ENCODE measurements at places on chromosomes 12 and 14. TPM values are rescaled to one million over a fixed set of nuclear protein-coding genes. Genes with fewer than 3 reads are reported as not detected.

Gene PPP1R3E
- total RNA-seq, result 1.5 TPM

Gene PTPN6
- not detected for total RNA-seq

- no peak for DNase-seq
Measured at GRCh38 chr14:89651805-89652204, 234.8 kb upstream of the FOXN3 start.

- no peak for DNase-seq
Measured at GRCh38 chr14:96627386-96627785, 125.2 kb downstream of the PAPOLA start.

DNA sequence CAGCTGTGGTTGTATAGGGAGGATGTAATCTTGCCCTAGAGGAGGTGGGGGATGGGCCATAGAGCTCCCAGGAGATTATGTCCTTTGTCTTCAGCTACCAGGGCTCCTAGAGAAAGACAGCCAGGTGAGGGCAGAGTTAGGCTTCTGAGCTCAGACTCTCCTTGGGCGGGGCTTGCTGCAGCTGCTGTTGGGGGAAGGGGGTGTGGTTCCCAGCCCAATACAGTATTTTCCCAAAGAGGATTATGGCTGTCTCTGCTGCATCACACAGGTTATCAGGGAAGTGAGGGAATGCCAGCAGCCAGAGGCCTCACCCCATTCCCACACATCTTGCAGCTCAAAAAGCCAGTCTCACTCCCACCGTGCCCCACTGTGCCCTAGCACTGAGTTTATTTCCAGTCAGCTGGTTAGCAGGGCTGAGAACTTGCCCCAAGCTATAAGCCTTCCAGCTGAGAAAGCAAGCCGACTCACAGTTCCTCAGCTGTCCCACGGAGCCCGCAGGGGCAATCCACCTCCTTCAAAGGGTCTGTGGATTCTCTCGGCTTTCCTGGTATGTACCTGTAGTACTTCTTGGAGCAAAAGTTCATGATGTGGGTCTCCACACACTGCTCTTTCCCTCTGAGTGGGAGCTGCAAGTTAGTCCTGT, 217.3 kb upstream of the CPNE8 start:
- DNase-seq, result no peak

DNA sequence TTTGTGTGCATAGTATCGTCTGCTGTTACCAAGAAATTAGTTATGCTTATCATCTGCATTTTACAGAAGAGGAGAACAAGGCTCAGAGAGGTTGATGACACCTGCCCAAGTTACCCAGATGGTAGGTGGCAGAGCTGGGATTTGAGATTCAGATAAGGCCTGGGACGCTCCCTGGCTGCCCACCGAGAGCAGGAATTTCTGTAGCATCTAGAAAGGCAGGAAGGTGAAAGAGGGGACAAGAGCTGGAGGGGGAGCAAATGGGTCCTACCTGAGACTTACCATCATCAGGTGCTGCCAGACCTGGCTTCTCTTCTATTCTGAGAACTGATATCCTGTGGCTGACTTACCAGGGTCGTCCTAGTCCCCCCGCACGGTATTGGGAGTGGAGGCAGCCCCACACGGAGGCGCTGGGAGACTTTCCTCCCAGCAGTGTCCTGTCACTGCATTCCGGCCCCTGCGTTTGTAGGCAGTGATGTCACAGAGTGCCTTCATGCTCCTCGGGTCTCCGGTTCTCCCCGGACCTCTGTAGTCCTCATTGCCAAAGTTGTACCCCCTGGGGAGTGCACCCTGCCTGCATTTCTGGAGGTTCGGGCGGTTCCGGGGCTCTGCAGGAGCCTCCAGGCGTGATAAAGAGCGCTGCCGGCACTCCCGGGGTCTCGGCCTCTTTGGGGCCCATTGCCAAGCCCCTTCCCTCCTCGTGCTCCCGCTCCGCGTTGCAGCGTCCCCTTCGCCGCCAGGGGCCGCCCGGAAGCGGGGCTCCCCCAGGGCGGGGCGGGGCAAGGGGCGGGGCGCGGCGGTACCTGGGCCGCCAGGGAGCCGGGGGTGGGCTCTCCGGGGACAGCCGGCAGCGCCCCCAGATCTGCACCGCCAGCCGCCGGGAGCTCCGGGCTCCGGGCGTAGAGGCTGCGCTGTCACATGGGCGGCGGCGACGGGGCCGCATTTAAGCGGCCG, at the start of gene CABP1:
CABP1 (plus strand) TSS at position 856 of the 951 bp plus-strand sequence; CDS start at position 916, 60 bp downstream.
- DNase-seq, result peak; percentile 39

DNA sequence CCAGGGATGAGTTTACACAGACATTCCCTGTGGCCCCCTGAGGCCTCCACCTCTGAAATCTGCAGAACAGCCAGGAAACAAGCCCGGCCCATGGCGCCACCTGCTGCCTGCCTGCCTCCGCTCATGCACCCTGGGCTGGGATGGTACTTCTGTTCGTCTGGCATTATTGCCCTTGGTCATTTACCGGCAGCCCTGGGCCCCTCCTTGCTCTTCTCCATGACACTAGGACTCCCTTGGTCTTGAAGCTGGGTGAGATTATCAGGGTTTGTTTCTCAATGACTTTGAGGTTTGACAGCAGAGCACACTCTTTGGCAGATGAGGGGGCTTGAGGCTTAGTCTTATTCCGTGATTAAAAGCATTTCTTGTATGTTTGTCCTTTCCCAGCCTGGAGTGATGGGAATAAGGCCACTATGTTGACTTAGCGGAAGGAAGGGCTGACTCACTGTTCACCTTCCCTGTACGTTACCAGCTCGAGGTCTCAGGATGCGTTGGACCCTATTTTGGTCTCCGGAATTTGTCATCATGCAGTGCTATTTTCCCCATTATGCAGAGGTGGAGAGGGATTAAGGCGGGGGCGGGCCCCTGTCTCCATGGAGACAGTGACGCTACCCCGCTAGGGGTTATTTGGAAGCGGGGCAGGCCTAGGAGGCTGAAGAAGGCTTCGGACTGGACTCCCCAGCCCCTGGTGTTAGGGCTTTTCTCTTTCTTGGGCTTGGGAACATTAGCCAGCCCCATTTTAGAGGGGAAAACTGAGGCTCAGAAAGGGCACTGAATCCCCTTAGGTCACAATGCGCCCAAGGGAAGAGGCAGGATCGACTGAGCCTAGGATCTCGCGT, 706 bp upstream of the PEX5 start:
- DNase-seq, result peak; percentile 82

DNA sequence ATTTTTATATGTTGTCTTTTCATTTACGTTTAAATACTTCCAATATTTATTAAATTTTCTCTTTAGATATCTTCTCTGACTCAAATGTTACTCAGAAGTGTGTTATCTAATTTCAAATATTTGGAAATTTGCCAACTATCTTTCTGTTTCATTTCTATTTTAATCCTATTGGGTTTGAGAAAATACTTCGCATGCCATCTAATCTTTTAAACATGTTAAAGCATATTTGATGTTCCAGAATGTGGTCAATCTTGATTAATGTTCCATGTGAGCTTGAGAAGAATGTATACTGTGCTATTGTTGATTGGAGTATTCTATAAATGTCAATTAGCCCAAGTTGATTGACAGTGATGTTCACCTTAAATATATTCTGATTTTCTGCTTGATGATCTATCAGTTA, 11.9 kb upstream of the DCN start:
- DNase-seq, result no peak

- peak; percentile 67 for DNase-seq
Measured at GRCh38 chr12:105253866-105254513, 18.0 kb upstream of the APPL2 start.

GRCh38 chr14:34036319-34036766, 85.5 kb upstream of the EGLN3 start:
- no peak for DNase-seq

DNA sequence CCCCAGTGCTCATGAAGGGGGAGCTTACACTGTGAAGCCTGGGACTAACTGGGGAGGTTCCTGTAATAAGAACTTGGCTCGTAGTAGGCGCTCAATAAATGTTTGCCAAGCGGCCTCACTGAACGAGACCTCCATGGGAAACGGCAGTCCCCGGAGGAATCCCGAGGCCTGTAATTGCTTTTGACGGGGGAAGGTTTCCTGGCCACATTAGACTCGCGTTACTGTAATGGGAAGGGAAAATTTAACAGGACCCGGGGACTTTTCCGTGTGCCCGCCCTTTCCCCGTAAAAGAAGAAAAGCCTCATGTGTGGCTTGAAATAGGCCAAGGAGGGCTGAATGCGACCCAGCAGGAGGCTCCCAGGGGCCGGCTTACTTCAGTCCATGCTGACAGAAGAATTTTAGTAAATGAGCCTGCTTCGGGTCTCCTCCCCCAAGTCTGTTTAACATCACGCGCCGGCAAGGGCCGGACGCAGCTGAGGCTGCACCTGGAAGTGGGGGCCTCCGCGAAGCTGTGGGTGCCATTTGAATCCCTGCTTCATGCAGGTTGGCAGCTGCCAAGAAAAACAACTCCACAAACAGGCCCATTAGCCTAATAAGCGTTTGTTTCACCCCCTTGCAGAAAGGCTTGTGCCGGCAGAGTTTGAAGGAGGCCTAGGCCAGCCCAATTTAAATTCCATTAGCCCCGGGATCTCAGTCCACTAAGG, 39.8 kb upstream of the PWP1 start:
- DNase-seq, result no peak

DNA sequence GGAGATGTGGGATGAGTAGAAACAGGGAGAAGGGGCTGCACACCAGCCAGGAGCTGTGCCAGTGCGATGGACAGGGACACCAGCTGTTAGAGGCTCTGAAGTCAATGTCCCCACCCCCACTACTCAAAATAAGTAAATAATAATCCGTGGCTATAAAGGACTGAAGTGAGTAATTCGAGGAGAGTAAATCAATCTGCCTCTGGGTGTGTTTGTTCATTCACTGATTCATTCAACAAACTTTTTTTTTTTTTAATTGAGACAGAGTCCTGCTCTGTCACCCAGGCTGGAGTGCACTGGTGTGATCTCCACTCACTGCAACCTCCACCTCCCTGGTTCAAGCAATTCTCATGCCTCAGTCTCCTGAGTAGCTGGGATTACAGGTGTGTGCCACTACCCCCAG, 363.6 kb downstream of the TMEM132D start:
- DNase-seq, result no peak

- peak; percentile 25 for DNase-seq
Measured at GRCh38 chr14:69650948-69651369, 39.6 kb downstream of the SUSD6 start.

DNA sequence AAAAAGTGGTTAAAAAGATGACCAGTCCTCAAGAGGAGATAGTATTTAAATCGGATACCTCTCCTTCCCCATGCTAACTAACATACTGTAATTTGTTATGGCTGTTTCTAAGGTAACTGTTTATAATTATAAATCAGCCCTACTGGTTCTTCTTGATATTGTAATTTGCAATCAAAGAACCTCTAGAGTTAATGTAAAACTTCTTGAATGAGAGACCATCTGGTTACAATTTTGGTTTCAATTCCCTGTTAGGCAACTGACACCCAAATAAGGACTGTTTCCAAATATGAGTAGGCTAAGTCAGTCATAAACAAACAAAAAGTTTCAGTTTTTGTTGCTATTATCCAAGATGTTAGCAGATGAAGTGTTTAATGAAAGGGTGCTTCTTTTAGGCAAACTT, 120.2 kb upstream of the DNM1L start:
- DNase-seq, result no peak

All from Daoy (cell line).